ENCODE measurements at places on chromosomes 7 and 10. TPM values are rescaled to one million over a fixed set of nuclear protein-coding genes. Genes with fewer than 3 reads are reported as not detected.

GRCh38 chr10:71644307-71645180, 75.0 kb downstream of the C10orf105 start:
- H3K4me1 ChIP-seq = no peaks in the 10 kb centered on the region
- no peak overlapping the region for H3K4me3 ChIP-seq
- H3K27me3 ChIP-seq = no peaks in the 10 kb centered on the region
- DNase-seq = no peak

- peaks cover 15% of the 10 kb centered on the region for H3K4me1 ChIP-seq
- H3K27ac ChIP-seq = no peak overlapping the region
- no peak overlapping the region for H3K4me3 ChIP-seq
- DNase-seq = no peak
- no peaks in the 10 kb centered on the region for H3K36me3 ChIP-seq
- H3K27me3 ChIP-seq = no peaks in the 10 kb centered on the region
These were observed 29.6 kb downstream of the FGFBP3 start for GRCh38 chr10:91879515-91880170.

GRCh38 chr7:151276666-151277590, 28.4 kb upstream of the SMARCD3 start:
- no peaks in the 10 kb centered on the region for H3K36me3 ChIP-seq
- H3K27me3 ChIP-seq = no peaks in the 10 kb centered on the region
- no peak overlapping the region for H3K27ac ChIP-seq
- DNase-seq = no peak

GRCh38 chr10:108872854-108873253, 1050.5 kb downstream of the XPNPEP1 start:
- DNase-seq = no peak
- no peak overlapping the region for H3K27ac ChIP-seq

Gene NPFFR1
- total RNA-seq = 0.05 TPM

Gene LIPJ
- total RNA-seq = not detected

Gene MAGI2
- total RNA-seq = 5.4 TPM
